GM23338 (cell line): ENCODE measurements at places on chromosomes 1 and 21. TPM values are rescaled to one million over a fixed set of nuclear protein-coding genes. Genes with fewer than 3 reads are reported as not detected.

DNA sequence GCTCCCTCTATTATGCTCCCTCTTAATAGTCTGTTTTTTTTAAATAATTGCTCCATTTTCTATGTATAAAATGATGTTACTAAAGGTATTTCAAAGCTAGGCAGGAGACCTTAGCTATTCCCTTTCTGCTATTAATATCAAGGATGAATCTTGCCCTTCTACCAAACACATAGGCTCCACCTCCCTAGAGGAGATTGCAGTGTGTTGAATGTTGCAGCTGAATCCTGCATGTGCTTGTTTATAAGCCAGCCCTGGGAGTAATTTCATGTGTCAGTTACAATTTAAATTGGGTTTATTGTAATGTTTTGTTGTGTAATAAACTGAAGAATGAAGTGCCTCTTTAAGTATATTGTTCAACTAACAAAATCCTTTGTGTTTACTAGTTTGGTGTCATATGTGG is 66.0 kb downstream of the TMEM200B start:
- H3K4me3 ChIP-seq = no peak overlapping the region
- H3K27ac ChIP-seq = no peak overlapping the region; the same call in 1 of the 2 replicates
- H3K36me3 ChIP-seq = no peaks in the 10 kb centered on the region
- H3K4me1 ChIP-seq = no peaks in the 10 kb centered on the region
- no peak for DNase-seq

DNA sequence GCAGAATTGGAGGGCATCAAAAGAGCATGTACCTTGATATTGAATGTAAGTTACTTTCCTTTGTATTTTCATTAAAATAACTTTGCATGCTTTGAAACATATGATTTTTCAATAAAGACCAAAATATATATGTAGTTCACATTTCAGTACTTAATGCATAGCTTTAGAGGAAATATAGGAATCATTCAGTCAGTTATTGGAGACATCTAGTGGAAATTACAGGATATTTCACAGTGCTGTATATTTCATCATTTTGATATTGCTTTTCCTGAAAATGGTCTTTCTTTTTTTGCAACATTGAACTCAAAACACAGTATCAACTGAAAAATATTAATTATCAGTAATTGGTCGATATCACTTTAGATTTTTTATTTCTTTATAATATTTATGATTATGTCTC is 375.8 kb downstream of the NCAM2 start:
- no peaks in the 10 kb centered on the region for H3K4me1 ChIP-seq
- no peak overlapping the region for H3K27ac ChIP-seq
- H3K4me3 ChIP-seq = no peak overlapping the region
- H3K36me3 ChIP-seq = no peaks in the 10 kb centered on the region

GRCh38 chr1:70764747-70765146 is 282.9 kb downstream of the PTGER3 start:
- H3K27me3 ChIP-seq = no peaks in the 10 kb centered on the region
- H3K4me1 ChIP-seq = no peaks in the 10 kb centered on the region

DNA sequence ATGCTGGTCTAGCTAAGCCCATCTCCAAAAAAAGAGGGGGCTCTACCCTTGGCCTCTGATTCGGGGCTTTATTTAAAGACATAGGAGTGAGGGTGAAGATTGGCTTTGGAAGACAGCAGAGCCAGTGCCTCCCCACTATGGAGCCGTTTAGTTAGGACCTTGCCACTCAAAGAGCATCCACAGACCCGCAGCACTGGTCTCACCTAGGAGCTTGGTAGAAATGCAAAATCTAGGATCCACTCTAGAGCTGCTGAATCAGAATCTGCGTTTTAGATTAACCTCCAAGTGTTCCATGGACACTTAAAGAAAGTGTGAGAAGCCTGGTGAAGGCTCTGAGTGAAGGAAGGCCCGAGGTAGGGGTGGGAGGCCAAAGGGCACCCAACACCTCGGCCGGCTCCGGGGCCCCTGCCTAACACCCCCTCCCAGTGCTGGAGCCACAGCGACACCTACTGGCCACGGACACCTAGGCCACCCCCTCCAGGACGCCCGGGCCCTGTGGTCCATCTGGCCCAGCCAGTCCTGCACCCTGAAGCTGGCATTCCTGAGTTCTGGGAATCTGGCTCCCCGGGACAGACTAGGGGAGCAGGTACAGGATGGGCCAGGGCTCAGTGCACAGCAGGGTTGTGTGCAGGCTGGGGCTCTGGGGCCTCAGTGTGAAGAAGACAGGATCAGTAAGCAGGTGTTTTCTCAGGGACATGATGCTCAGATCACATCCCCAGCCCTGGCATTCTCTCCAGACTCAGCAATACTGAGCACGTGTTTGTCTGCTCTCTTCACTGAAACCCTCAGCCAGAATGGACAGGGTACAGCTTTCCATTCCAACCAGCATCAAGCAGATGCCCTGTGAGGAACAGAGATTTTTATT is 79.2 kb downstream of the TMEM53 start:
- H3K36me3 ChIP-seq = no peaks in the 10 kb centered on the region
- no peak overlapping the region for H3K4me3 ChIP-seq
- H3K4me1 ChIP-seq = peaks cover 32% of the 10 kb centered on the region
- no peaks in the 10 kb centered on the region for H3K27me3 ChIP-seq

The CYP4X1 gene
- total RNA-seq = 2.2 and 3.6 TPM in 2 replicates

GRCh38 chr1:74835051-74835450 is 102.1 kb downstream of the TYW3 start:
- no peak overlapping the region for H3K27ac ChIP-seq
- H3K36me3 ChIP-seq = no peaks in the 10 kb centered on the region
- H3K4me3 ChIP-seq = no peak overlapping the region
- H3K4me1 ChIP-seq = peaks cover 7% of the 10 kb centered on the region
- DNase-seq = no peak
- no peaks in the 10 kb centered on the region for H3K27me3 ChIP-seq
